ENCODE measurements at places on chromosomes 3 and 15.

DNA sequence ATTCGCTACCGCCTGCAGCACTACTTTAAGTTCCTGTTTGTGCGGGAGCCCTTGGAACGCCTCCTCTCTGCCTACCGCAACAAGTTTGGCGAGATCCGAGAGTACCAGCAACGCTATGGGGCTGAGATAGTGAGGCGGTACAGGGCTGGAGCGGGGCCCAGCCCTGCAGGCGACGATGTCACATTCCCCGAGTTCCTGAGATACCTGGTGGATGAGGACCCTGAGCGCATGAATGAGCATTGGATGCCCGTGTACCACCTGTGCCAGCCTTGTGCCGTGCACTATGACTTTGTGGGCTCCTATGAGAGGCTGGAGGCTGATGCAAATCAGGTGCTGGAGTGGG, 995 bp downstream of the CHST14 start:
- no peak for DNase-seq

GRCh38 chr15:55008421-55008820, 188.3 kb downstream of the RSL24D1 start:
- DNase-seq = no peak

- DNase-seq = no peak
Observed at GRCh38 chr15:38002883-38003477, 68.5 kb downstream of the TMCO5A start.

DNA sequence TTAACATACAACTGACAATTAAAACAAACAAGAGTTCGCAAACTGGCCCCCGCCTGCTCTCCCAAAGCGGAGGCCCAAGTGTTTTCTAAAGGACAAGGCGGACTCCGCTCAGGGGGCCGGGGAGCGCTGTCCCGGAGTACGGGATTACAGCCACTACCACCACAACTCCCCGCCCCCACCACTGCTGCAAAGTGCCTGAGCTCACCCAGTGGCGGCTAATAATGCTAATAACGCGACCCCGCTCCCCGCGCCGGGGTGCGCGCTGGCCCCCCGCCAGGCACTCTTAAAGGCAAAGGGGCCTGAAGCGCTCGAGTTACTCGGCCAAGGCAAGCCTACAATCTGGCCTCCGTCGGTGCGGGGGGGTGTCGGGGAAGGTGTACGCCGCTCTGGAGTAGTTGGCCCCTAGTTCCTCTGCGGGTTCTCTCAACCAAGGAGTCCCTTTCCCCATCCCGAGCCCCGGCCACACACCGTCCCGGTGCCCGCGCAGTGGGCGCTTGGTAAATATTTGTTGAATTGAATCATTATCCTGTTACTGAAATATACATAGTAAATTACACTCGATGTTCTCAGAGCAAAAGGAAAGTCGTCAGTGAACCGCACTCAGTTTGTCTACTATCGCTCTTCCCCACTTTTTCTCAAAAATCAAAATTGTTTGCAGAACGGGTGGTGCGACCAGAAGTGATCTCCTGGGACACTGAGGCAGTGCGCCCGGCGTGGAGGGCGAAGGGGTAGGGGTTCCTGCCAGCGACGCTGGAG, 827 bp downstream of the WNT5A start:
- no peak for DNase-seq

DNA sequence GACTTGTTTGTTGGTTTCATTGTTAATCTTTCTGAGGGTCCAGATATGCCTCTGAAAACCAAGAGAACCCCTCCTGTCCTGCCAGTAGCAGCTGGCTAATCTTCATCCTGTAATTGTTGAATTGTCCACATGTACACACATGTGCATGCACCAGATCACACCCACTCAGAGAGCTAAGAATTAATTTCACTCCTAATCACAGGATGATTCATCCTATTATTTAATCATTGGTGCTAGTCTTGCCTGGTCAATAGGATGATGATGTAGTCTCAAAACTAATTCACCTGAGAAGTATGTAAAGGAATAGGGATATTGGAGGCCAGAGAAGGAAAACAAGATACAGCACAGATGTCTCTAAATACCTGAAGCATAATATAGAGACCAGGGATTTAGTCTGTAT, 7.8 kb upstream of the AHSG start:
- no peak for DNase-seq

- DNase-seq = no peak
Observed at GRCh38 chr15:75861750-75862402, 18.6 kb downstream of the UBE2Q2 start.

GRCh38 chr3:99859825-99860224, 42.2 kb downstream of the CMSS1 start:
- DNase-seq = no peak

GRCh38 chr3:172449466-172450149, 1.4 kb upstream of the GHSR start:
- no peak for DNase-seq

GRCh38 chr3:8765528-8765927, 3.9 kb downstream of the OXTR start:
- DNase-seq = no peak

DNA sequence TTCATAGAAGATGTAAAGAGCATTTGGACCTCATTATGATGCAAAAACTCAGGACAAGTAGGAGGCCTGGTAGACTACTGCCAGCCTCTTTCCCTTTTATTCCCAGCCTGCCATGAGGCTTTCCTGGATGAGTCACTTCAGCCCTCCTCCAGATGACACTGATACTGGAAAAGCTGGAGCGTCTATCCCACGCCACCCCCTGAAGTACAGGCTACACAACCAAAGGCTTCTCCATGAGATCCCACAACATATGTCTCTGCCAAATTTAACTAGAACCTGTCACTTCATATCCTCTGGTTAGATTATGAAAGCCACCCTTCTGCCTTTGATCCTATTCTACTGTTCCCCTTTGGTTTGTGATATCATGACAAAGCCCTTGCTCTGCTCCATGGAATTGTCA, 56.1 kb upstream of the CPNE4 start:
- DNase-seq = no peak

- no peak for DNase-seq
Observed at GRCh38 chr3:153257673-153258351, 95.8 kb downstream of the RAP2B start.

- peak; percentile 28 for DNase-seq
Observed at GRCh38 chr3:148727231-148727630, 29.5 kb downstream of the AGTR1 start.

- peak; percentile 50 for DNase-seq
Observed at GRCh38 chr15:34588046-34588674, 4.7 kb upstream of the GOLGA8B start.

DNA sequence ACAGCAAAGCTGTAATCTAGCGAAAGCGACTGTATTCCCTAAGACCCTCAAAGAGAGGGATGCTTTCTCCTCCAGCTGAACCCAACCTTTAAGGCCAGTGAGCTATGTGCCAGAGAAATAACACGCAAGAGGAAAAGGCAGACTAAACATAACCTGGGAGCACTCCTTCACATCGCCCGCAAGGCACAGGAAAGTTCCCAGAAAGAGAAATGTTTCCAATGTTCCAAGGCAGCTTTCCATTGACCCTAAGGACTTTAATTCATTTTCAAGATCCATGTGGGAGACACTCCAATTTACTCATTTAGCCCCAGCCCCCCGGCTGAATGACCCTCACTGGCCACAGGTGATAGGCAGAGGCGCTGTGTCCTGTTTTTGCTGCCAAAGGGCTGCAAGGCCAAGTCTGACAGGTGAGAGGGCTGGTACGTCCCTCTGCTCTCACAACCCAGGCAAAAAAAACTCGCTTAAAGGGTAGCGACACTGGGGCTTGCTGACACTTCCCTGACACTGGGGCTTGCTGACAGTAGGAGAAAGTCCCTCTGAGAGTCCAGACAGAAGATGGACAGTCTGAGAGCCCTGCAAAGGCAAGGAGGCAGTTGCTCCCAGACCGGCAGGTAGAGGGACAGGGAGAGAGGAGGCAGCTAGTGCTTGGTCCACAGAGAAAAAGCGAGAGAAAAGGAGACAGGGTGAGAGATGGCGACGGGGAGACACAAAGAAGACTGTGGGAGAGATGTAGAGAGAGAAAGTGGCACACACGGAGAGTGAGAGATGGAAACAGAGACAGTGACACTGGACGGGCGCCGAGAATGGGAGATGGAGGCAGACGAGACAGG, 702 bp downstream of the ARHGEF3 start:
- DNase-seq = no peak

GRCh38 chr3:88019024-88019423, 39.8 kb downstream of the CGGBP1 start:
- no peak for DNase-seq

DNA sequence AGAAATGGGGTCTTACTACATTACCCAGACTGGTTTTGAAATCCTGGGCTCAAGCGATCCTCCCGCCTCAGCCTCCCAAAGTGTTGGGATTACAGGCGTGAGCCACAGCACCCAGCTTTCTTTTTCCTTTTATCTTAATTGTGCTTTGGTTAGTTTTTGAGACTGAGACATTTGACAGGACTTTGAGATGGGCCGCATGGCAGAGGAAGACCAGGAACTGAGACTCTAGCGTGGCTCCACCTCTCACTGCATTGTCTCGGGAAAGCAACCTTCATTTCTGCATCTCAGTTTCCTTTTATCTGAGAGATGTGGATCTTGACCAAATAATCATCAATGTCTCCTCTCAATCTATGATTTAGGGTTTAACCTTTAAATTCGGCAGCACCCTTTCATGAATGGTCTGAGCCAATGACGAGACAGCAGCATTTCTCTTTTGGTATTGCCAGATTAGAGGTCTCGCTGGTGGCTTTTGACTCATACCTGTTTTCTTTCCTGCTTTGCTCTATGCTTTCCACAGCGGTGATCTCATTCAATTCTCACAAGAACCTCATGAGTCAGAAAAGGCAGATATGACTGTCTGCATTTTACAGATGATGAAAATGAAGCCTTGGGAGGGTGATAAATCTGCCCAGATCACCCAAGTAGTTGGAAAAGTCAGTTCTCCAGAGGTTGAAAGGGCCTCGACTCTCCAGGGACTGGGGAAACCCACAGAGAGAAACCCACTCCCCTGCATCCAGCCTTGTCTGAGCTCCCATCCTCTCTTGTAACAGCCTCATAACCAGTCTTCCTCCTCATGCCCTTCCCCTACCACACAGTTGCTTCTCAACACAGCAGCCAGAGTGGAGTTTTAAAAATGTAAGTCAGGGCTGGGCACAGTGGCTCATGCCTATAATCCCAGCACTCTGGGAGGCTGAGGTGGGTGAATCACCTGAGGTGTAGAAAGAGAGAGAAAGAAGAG, 84.8 kb upstream of the FOXB1 start:
- no peak for DNase-seq

DNA sequence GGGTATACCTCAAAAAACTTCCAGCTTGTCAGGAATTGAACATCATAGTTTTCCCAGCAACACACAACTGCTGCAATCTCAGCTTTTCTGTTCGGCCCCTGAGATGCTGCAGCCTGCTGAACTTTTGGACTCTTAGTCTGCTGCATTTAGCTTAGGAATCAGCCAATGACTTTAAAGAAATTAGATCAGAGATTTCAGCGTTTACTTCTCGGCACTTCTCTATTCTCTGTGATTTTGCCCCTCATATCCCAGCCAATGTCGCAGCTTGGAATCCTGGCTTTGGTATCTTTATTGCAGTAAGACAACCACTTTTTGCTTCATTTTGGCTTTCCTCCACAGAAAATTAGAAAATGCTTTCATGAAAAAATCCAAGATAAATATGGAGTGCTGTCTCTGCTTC, 86.3 kb upstream of the MCTP2 start:
- DNase-seq = no peak

GRCh38 chr15:94042180-94042928, 189.0 kb upstream of the MCTP2 start:
- DNase-seq = no peak

DNA sequence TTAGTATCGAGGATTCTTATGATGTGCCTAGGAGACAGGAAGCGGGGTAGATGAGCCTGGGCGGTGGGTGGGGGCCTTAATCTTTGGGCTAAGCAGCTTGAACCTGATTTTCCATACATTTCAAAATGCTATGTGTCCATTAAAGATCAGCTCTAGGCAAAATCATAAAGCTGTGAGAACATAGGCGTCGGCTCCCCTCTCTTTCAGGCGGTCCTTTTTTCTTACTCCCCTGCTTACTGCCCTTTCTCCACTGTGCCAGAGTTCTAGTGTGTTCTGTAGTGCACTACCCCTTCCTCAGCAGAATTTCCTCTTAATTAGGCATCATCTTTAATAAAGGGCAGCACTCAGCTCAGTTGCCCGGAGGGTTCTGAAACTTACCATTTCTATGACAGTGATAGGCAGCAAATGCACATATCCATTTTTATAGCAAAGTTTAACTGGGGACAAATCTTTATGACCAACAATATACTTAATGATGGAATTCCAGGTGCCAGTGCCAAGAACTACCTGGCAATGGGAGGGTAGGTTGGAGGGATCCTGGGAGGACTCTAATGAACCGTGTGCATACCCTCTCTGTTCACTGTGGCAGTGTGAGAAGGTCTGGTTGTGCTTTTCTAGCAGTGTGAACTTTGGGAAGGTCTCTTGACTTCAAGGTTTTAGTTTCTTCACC, 404.5 kb upstream of the TPM1 start:
- DNase-seq = no peak

DNA sequence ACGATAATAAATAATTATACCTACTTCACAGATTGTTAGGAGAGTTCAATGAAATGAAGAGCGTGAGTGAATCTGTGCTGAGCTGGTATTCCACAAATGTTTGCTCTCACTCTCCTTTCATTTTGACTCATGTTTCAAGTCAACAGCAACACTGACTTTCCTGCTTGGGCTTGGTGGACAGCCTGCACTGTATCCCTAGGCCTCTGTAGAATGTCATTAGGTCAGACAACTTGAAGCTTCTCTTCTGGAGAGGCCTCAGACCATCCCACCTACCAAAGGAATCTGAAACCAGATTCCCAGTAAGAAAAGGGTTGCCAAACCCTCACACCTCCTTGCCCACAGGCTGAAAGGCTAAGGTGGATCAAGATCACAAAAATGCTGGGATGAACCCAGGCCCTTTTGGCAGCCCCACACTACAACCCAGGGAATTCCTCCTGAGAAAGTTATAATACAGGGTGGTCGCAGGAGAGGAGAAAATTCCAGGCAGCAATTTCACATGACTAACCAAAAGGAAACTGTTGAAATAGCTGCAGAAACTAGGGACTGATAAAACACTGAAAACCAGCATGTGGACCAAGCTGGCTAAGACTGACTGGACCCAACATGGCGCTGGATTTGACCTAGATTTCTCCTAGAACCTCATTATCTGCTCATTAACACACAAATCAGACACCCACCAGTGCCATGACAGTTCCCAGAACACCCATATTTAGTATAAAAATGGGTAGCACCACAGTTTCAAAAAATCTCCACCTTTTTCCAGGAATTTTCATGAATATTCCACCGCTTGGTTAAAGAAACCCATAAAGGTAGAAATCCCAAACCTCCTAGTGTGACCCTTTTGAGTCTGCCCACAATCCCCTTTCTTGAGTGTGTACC, 57.0 kb upstream of the ZNF148 start:
- DNase-seq = no peak

DNA sequence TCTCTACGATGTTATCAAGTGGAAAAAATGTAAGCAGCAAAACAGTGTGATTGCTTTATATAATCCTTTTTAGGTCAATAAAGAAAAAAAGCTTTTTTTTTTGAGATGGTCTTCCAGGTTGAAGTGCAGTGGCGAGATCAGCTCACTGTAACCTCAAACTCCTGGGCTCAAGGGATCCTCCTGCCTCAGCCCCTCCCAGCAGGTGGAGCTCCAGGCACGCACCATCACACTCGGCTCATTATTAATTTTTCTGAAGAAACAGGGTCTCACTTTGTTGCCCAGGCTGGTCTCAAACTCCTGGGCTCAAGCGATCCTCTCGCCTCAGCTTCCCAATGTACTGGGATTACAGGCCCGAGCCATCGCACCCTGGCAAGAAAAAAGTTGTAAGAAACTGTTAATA, 17.3 kb downstream of the RNF168 start:
- no peak for DNase-seq

All from NCI-H2081 treated with DMSO at 0.1 percent for 48 hours (cell line).